Effector memory CD8-positive, alpha-beta T cell (primary cell): ENCODE measurements at places on chromosomes 2 and 18.

DNA sequence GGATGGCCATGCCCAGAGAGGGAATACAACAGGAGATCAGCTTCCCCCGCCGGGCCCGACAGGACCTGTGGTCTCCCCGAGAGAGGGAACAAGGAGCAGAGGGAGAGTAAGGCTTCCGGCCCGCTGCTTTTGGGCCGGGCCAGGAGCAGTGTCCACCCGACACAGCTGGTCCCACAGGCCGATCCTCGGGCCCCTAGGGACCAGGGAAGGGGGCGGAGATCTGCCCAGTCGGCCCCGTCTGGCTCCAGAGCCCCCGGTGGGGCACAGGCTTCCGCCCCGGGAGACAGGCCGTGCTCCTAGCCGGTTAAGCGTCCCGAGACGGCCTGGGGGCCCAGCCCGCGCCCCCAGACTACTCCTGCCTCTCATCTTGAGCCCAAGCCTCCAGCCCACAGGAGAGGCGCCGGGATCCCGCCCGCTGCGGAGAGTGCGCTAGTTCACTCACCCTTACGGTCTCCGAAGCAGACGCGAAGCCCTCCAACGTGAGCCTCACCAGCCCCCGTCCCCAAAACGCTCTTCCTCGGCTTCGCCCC, at the start of gene MCFD2:
Gene MCFD2 (minus strand): TSS at position 526 of the 530 bp plus-strand sequence. CDS start 6,635 bp downstream, outside the sequence.
- no peak for DNase-seq

- no peak for DNase-seq
Measured at GRCh38 chr2:226673314-226673723, 126.3 kb downstream of the IRS1 start.

DNA sequence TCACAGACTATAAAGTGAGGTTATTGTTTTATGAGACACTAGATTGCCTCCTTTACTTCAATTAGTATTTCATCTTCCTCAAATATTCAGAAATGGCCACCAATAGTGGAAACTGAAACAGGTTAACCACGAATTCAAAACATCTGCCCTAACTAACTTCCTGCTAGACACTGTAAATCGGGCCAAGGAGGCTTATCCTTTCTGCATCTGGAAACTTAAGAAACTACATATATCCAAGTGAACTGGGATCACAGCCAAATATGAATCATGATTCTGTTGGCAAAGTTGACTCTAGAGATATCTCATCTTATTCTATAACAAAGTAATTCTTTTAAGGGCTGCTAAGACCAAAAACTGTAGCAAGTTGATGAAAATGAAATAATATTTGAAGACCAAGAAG, 136.6 kb upstream of the ZC3H15 start:
- no peak for DNase-seq

DNA sequence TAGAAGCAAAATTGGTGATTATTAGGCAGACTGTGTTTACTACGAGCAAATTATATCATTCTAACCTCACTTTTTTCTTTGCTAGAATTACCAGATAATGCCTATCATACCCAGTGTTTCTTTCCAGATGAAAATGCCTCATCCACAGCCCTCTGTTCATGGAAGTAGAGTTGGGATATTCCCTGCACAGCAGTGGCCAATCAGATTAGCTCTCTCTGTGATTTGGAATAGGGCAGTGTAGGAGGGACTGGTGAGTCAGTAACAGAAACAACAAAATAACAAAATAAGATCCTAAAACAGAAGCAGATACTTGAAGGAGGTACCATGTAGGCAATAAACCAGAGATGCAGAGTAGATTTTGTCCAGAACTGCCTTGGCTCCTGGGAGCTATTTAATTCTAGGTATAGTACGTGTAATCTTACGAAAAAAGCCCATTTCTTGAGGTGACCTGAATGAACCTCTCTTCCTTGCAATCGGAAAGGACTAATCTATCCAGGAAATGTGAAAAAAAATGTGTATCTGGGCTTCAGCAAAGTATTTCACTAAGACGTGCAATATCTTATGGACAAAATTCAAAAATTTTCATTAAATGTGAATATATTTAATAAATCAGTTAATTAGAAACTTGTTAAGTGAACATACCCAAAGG, 18.4 kb upstream of the TMEM17 start:
- DNase-seq, result no peak

- no peak for DNase-seq
Measured at GRCh38 chr2:99975386-99975785, 167.0 kb downstream of the AFF3 start.

DNA sequence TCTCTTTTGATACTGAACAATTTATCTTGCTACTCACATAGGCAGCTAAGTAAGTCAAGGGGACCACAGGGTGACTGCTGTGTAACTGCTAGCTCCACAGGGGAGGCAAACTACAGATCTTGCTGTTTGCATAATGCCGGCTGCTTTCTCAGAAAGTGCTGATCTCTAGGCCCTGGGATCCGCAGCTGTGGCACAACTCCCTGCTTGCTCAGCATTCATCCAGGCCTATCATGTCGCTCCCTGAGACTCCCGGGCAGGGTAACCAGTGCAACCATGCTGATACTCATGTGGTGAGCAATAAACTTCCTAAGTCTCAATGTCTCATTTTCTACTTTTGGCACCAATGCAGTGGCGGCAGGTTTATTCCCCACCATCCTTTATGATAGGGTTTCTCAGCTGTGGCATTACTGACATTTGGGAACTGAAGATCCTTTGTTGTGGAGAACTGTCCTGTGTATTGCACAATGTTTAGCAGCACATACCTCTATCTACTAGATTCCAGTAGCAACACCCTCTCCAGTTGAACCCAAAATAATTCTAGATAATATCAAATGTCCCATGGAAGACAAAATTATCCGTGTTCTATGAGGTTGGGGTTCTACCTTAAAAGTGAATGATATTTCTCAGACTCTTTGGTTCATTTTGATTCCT, 1101.3 kb downstream of the LRP1B start:
- DNase-seq, result no peak

- no peak for DNase-seq
Measured at GRCh38 chr18:72063001-72063400, 481.1 kb downstream of the CBLN2 start.
